ENCODE measurements at places on chromosomes 11 and 22. TPM values are rescaled to one million over a fixed set of nuclear protein-coding genes. Genes with fewer than 3 reads are reported as not detected.

The SERHL2 gene
- 27.8 TPM for total RNA-seq

The TRIM48 gene
- not detected for total RNA-seq

The PACS1 gene
- total RNA-seq, result 75.6 TPM

The MUC15 gene
- 4.5 TPM for total RNA-seq

The PDE2A gene
- total RNA-seq, result 8.3 TPM

The OR2AT4 gene
- total RNA-seq, result not detected

The LMO2 gene
- total RNA-seq, result 13.5 TPM

The OR6T1 gene
- total RNA-seq, result not detected
